NB4 (cell line): ENCODE measurements at places on chromosomes 7 and 10.
A peak's percentile ranks its signal among the peaks of the same experiment; 100 is the strongest.

DNA sequence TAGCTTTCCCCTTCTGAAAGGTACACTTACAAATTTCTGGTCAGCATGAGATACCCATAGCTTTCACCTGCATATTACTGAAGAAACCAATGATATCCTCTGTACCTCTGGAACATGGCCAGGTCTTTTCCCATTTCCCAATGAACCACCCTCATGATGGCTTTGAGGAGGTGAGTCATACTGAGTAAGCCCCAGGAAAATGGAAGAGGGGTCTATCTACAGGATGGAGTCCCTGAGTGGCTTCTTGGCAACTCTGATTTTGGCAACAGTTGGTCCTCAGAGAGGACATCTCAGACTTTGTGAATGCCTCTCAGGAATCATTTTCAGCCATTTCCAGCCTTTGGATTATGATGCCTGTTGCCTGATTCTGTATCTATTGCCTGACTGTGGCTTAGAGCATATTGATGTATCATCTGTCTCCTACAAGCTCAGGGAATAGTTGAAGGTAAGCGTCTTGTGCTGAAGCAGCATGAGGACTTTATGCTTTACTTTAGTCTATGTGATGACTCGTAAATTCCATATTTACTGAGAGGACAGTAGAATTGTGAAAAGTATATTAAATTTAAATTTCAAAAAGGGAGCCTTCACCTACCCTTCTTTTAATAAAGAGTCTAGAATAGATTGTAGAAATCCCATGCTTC, 84.7 kb upstream of the DKK1 start:
- no peak for DNase-seq

GRCh38 chr7:101166909-101167644, 1.7 kb upstream of the VGF start:
- DNase-seq = no peak

DNA sequence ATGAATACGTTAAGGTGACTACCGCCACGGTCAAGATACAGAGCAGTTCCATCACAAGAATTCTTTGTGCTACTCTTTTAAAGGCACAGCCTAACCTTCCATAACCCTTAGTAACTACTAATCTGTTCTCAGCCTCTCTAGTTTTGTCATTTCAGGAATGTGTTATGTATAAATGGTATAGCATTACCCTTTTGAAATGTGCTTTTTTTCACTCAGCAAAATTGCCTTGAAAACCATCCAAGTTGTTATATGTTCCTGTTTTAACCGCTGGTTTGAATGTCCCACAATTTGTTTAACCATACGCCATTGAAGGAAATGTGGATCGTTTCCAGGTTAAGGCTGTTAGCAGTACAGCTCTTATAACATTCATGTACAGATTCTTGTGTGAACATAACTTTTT, 32.0 kb downstream of the WAC start:
- no peak for DNase-seq

DNA sequence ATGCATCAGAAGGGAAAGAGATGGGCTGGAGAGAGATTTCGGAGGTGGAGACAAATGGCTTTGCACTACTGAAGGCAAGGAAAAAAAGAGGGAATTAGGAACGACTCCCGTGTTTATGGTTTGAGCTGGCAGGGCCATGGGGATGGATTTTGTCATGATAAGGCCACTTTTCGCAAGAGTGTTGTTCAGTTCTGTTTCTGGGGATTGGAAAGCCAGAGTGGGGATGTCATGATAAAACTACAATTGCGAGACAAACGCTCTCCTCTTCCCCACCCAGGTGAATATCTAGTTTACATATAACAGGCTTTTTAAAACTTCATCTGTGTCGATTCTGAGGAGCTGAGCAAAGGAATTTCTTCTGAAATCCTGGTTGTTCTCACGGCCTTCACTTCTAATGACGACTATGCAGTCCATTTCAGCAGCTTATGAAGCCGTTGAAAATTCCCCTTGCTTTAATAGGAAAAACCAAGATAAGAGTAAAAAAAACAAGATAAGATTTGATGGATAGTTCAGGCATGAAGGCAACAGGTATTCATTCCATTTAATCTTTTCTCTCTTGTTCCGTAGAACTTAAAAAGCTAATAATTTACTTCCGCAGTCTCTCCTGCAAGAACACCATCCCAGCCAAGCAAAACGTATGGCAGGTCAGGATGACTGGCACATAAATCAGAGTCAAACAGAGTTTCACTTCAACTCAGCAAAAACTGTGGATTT, 245.6 kb upstream of the PITRM1 start:
- DNase-seq = no peak

DNA sequence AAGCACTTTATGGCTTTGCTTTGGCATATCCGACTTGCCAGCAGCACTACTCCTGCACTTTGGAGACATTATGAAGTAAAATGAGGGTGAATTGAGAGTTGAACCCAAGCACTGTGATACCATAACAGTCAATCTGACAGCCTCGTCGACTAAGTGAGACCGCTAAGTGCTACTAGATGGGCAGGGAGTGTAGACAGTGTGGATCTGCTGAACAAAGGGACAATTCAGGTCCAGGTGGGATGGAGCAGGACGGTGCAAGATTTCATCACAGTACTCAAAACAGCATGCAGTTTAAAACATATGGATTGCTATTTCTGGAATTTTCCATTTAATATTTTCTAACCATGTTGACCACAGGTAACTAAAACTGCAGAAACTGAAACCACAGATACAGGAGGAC, 20.8 kb upstream of the PRTFDC1 start:
- DNase-seq = no peak

- no peak for DNase-seq
Observed at GRCh38 chr7:88233828-88234227, 14.0 kb upstream of the SRI start.

DNA sequence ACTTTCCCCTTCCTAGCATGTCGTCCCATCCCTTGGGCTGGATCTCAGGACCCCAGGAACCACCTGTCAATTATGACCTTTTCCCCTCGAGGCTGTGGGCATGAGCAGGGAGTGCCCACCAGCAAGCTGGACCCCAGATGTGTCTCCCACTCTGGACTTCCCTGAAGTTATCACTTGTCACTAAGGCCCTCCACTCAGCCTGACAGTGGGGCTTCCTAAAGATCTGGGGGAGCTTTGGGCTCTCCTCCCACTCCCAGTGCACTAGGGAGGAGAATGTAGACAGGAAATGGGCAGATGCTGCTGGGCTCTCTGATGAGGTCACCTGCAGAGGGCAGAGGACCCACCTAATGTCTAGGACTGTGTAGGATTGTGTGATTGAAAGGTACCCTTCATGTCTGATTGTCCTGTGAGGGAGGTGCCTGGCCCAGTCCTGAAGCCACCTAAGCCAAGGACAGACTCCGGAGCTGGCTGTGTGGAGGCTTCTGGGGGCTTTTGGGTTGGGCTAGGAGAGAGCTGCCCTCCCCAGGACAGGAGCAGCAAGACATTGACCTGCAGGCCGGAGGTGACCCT, 18.7 kb downstream of the MYO1G start:
- DNase-seq = peak; percentile 36

DNA sequence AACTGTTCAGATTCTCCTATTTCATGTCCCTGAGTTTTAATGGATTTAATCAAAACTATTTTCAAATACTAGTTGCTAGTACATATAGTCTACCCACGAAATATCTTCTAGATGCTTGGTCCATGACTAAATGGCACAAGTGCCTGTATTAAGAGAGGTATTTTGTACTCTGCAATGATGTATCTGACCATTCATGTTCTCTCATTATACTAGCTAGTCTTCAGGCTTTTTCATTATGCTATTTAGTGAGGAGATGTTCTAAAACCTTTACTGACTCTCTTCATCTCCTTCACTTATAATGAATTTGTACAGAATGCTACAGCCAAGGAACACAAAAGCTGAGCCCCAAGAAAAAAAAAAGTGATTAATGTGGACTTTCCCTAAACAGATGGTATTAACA, 222.5 kb downstream of the AHR start:
- no peak for DNase-seq

- no peak for DNase-seq
Observed at GRCh38 chr7:28606421-28606820, 194.1 kb downstream of the CREB5 start.

GRCh38 chr10:69480068-69480412, 28.8 kb downstream of the TSPAN15 start:
- no peak for DNase-seq

DNA sequence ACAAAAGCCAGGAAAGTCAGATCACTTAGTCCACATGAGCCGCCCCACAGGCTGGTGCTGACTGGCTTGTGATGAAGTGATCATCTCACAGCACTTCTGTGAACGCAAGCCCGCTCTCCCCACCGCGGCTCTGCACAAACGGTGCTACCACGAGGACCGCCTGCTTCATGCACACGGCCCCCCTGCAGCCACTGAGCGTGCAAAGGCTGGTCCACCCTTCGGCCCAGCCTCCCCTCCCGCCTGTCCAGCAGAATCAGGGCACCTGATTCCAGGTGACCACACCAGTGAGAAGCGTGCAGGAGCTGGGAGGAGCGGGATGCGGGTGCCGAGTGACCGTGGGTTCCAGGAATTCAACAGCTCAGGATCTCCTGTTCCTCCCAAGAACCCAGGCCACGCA, 32.2 kb downstream of the MAD1L1 start:
- no peak for DNase-seq

GRCh38 chr7:98133181-98133580, 26.5 kb downstream of the LMTK2 start:
- peak; percentile 94 for DNase-seq

- DNase-seq = no peak
Observed at GRCh38 chr7:129898007-129898406, 54.8 kb downstream of the UBE2H start.

DNA sequence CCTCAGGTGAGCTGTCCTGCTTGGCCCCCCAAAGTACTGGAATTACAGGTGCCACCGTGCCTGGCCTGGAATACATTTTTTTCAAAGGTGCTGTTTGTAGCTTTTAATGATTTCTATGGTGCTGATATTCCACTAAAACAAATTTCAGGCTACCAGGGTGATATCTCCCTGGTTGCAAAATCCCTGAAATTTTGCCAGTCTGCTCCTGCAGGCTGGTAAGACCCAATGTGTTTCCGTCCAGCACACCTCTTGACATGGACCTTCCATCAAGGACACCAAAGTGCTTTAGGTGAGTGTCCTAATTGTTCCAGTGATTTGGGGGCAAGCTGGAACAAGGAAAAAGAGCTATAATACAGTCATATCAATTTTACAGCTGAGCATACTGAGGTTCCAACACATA, 69.8 kb upstream of the KMT2C start:
- DNase-seq = no peak

DNA sequence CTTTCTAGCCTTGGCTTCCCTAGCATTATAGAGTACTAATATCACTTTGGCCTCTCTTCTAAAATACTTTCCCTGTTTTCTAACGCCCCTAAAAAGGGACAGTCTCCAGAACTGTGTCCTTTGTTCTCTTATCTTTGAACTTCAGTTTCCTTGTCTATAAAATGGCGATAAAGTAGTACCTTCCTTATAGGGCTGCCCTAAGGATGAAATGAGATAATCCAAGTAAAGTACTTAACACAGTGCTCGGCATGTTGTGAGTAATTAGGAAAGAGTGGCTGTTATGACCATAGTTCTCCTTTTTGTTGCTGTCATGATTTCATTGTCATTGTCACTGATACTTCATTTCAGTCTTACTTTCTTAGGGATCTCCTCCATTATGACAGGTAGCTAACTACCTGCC, 114.7 kb downstream of the EXOC4 start:
- DNase-seq = no peak

DNA sequence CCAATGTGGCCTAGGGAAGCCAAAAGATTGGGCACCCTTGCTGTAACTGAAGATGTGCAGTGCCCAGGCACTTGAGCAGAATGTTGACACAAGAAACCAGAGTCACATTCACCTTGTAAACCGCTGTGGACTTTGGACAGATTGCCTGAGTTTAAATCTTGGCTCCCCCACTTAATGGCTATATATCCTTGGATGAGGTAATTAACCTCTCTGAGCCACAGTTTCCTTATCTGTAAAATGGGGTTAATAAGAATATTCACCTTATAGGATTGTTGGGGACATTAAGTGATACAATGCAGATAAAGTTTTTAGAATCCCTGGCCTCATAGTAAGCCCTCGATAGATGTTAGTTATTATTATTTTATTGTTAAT, 331.0 kb downstream of the LRMDA start:
- no peak for DNase-seq

DNA sequence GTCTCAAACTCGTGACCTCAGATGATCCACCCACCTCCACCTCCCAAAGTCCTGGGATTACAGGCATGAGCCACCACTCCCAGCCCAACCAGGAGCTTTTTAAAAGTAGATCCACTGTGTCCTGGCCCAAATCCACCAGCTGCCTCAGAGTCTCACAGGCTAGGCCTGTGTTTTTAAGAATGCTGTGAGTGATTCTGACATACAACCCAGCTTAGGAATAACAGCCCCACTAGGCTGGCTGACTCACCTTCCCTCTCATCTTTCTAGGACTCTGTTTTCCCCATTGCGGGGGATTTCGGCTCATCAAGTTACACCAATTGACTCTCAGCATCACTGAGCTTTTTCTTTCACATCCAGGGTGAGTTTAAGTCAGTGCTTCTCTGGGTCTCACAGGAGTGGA, 207.6 kb downstream of the SKIDA1 start:
- no peak for DNase-seq

DNA sequence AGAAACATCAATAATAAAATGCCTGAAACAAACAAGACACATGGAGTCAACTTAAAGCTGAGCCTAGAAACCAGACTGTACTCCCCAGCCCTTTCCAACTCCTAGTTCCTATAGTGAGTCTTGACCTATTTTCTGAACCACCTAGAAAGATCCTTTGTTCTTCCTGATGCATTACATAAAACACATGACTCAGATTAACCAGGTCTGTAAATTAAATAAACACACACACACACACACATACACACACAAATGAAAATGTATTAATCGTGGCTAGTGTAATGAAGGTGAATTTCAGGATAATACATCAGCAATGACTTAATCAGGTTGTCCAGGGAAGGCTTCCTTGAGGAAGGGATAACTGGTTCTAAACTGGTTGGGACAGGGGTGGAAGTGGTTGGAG, 104.7 kb downstream of the ST8SIA6 start:
- no peak for DNase-seq

GRCh38 chr10:28676326-28676967, 874 bp upstream of the BAMBI start:
- DNase-seq = peak; percentile 45

DNA sequence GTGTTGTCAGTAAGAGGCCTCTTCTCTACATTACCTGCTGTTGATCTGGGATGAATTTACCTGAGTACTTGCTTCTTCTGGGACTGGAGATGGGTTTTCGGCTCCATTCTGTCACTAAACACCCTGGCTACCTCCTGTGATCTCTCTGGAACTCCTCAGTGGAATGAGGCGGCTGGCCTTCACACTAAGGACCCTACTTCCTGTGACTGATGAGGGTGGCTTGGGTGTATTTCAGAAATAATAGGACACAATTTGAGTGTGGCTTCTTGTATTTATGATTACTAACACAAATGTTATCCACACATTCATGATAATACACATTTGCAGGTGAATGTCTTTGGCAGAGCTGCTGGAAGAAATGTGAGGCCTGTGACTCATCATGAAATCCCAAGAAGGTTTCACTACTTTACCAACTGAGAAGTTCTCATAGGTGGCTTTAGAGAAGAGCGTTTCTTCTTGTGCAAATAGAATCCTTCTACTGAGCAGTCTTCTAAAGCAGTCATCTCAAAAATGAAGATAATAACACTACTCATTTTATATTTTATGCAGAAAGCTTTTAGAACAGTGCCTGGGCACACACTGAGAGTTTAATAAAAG, 21.3 kb upstream of the EVX1 start:
- no peak for DNase-seq

- DNase-seq = no peak
Observed at GRCh38 chr10:104345941-104346340, 7.7 kb upstream of the ITPRIP start.

- DNase-seq = no peak
Observed at GRCh38 chr7:158733775-158734494, 29.3 kb upstream of the NCAPG2 start.

GRCh38 chr10:132450825-132451505, 54.0 kb downstream of the PWWP2B start:
- DNase-seq = peak; percentile 30
